ENCODE measurements at places on chromosomes 11 and 22.
A peak's percentile ranks its signal among the peaks of the same experiment; 100 is the strongest.

- no peak for DNase-seq
These were observed at the start of gene OTOG for GRCh38 chr11:17547051-17547577. Gene OTOG (plus strand): TSS chr11:17547259. CDS start chr11:17547373, 114 bp downstream.

GRCh38 chr11:71153005-71153390 lies 99.4 kb downstream of the SHANK2 start:
- no peak for DNase-seq

DNA sequence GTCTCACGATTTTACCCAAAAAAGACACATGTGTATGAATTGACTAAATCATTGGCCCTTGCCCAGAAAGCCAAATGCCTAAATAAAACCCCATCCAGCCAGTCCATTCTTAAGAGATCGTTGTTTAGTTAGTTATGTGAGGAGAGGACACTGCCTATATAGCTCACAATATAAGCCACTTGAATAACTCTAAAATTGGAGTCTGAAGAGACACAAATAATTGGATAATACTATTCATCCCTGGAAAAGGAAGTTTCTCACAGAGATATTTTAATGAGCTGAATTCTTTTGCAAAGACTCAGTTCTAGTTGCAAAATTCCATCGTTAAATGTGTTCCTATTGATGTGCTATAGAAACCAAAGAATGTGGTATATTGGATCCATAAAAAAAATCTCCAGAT lies 176.7 kb downstream of the SOX6 start:
- DNase-seq: no peak

DNA sequence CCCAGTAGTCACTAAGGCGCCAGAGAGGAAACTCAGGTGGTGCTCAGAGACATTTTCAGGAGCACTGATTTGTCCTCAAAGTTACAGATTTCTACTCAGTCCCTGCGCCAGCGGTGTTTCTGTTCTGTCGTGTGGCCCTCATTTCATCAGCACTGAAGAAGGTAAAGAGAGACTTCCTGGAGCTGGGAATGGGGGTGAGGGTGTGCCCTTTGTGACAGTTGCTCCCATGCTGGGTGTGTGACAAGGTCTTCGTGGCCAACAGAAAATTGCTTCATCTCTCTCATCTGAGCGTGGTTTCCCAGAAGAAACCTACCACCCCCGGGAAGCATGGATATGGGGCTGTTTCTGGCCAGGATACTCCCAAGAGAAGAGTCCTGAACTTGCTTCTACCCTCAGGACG lies 2.0 kb upstream of the PPARA start:
- no peak for DNase-seq

- DNase-seq: no peak
These were observed 155.8 kb downstream of the DSCAML1 start for GRCh38 chr11:117641008-117641915.

- DNase-seq: no peak
These were observed 45.6 kb downstream of the LRRC4C start for GRCh38 chr11:41413843-41414242.

DNA sequence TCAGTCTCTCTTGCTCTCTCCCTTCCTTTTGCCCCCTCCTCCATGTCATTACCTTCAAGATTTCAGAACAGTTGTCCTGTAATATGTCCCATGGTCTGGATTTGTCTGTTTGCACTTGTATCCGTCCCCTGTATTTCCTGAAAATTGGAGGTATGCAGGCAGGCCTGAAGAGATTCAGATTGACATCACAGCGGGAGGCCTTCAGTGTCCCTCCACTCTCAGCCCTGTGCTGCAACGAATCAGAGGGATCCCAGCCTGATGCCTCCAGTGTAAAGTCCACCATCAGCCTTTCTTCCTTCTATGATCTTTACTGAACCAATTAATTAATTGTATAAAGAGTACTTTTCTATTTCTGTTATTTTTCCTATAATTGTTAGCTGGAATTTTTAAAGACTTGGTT lies 57.3 kb downstream of the ELMOD1 start:
- no peak for DNase-seq

- DNase-seq: no peak
These were observed 1.3 kb upstream of the CLDN25 start for GRCh38 chr11:113778111-113778910.

DNA sequence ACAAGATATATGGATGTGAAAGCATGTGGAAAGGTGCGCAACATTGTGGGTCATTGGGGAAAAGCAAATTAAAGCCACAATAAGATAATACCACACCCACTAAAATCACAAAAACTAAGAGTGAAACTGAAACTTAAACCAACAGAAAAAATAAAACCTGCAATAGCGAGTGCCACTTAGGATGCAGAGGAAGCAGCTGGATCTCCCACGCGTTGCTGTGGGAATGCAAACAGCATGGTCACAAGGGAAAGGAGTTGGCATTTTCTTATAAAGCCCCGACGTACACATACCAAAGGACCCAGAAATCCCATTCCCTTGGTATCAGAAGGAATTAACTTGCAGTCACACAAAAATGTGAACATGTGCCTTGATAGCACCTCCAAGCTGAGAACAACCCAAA lies 712.0 kb downstream of the TBC1D22A start:
- DNase-seq: no peak

DNA sequence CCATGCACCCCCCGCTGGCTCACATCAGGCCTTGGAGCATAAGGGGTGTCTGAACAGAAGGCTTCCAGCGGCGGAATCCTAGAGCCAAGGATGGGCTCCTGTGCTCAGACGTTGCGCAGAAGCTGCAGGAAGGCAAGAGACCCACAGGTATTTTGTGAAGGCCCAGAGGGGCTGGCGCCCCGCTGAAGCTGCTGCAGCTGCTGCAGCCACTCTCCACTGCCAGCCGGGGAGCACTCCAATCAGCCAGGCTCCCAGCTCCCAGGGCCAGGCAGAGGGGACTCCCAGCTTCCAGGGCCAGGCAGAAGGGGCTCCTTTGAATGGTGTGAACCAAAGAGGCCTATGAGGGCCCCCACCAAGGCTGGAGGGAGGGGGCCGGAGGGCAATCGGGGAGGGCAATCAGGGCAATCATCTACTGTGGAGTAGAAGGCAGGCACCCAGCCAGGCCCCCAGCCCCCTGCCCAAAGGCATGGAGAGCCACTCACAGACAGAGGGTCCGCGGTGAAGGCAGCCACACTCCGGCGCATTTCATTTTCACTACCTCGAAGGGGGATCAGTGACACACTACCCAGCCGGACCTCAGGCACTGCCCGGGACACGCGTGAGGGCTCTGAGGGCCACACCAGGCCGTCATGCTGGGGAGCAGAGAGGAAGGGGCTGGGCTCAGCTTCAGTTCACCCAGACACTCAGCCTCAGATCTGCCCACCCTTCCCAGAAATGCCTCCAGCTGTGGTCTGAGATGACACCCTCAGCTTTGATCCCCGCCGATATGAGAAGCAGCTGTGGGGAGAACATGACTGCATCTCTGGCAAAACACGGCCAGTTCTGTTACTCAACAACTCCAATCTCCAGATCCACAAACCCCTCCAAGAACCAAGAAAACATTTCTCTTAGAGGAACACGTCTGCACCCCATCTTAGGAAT lies 11.6 kb upstream of the PDE2A start:
- DNase-seq: no peak

DNA sequence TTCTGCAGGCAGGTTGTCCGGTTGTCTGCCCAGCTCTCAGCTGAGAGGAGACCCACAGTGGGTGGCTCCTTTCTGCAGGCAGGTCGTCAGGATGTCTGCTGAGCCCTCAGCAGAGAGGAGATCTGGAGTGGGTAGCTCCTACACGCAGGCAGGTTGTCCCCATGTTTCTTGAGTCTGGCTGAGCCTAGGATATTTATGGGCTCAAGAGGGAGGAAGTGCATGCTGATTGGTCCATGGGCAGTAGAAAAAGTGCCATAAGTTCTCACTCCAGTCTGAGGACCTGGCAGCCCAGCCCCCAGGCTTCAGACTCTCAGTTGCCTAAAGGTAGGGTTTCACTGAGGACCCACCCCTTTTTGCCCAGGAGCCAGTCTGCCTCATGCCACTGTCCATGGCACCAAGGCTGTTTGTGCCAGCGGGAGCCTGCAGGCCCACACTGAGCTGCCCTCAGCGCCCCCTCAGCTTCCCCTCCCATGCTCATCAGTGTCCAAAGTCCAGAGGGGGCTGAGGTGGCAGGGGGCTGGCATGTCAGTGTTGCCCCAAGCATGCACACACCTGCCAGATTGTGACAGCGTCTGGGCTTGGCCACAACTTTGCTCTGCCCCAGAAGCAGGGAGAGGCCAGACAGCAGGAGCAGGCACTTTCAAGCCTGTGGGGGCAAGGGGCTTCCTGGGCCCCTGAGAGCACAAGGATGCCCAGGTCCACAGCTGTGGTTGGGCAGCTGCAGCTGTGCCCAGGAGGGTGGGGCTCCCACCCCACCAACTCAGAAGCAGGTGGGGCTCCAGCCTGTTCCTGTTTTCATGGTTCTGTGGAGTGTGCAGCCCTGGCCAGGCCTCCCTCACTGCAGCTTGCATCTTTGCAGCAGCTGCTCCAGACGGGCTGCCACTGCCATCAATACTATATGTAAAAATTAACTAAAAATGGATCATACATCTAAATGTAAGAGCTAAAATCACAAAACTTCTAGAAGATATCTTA lies 3.8 kb upstream of the RNF141 start:
- no peak for DNase-seq

DNA sequence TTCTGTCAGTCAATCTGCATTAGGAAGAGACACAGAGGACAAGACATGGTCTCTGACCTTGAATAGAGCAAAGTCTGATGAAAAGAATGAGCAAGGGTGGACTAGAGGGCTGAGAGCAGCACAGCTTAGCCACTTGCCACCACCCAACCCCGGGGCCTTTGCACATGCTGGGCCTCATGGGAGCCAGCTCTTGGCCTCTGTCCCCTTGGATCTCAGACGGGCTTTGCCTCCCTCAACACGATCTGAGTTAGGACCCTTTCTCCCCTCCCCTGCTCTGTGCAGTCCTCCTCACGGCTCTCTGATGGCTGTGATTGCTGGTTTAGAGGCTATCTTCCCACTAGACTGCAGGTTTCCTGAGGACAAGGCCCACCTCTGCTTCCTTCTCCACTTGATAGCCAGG lies 131.6 kb upstream of the B3GAT1 start:
- no peak for DNase-seq

- no peak for DNase-seq
These were observed 64.6 kb downstream of the MORC2 start for GRCh38 chr22:30903876-30904460.

GRCh38 chr11:128518493-128519207 lies 68.7 kb downstream of the ETS1 start:
- DNase-seq: no peak

GRCh38 chr22:45478108-45478771 lies 24.4 kb upstream of the FBLN1 start:
- DNase-seq: no peak

- peak; percentile 26 for DNase-seq
These were observed 2.4 kb downstream of the FADS1 start for GRCh38 chr11:61814247-61814957.

DNA sequence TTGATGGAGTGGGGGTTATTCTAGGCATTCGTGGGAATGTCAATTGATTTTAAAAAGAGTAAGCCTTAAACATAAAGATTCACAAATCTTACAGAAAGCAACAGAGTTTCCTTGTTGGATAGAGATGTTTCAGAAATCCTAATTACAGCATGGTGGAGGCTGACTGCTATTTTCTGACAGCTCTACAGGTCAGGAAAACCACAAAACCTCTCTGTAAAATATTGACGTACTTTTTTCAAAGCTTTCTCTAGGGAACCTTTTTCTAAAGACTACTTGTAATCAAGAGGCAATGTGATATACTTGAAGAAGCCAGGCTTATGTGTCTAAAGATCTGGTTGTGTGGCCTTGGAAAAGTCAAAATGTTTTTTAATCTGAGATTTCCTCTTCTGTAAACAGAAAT lies 9.1 kb upstream of the OR8B8 start:
- DNase-seq: no peak

DNA sequence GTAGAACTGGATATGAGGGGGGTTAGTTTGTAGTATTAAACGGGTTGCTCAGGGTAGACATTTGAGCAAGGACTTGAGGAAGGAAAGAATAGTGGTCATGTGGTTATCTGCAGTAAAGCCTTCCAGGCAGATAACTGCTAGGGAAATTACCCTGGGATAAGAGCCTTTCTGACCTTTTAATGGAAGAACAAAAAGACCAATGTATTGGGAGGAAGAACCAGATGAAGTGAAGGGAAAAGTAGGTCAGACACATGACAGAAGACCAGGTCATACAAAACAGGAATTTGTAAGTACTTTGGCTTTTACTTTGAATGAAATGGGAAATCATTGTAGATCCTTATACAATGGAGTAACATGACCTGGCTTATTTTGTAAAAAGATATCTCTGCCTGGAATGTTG lies 241.9 kb upstream of the CTSC start:
- no peak for DNase-seq

- DNase-seq: no peak
These were observed 34.5 kb downstream of the TENM4 start for GRCh38 chr11:79406376-79406775.

GRCh38 chr11:101127699-101128570 lies 1.7 kb downstream of the PGR start:
- no peak for DNase-seq

DNA sequence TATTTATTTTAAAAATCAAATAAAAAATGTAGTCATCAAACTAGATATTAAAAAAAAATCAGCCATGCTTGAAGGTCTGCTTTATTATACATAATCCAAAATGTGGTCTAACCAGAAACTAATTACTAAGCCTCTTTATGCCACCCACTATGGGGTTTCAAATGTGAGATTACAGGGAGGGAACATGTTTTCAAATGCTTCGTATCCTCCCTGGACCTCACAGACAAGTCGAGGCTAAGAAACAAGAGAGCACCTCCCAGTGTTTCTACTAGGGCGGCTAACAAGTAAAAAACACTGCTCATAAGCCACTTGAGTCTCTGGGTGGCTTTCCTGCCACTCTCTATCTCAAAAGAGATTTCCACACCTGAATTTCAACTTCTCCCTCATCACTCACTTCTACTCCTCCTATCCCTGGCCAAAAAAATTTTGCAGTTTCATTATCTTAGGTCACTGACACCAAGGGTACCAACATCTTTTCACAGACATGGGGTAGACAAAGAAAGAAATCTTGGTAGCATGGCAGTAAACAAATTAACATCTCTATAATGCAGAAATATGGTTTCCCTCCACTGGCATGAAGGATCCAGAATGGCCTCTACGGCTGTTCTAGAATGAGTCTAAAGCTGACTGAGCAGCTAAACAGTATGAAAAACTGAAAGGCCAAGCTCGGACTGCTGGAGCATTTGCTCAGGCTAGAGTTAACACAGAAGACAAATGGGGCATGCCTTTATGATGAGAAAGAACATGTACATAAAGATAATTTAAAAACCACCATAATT lies 50.9 kb downstream of the PITPNB start:
- DNase-seq: no peak

GRCh38 chr11:63551889-63552266 lies 11.3 kb downstream of the PLAAT2 start:
- peak; percentile 73 for DNase-seq

DNA sequence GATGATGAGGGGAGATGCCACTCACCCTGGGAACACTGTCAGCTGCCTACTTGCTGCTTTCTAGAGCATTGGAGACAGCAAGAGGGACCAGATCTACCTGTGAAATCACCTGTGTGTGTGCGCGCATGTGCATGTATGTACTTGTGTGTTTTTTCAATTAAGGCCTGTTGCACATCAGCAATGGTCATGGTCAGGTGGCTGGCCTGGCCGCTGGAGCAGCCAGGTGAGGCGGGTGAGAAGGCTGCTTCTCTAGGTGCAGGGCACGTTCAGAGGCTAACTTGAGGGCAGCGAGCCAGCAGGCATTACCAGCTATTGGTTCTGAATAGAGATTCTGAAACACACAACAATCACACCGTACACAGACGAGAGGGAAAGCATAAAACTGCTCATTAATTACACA lies 65.1 kb downstream of the PARVG start:
- no peak for DNase-seq
